Natural killer cell (primary cell): ENCODE measurements at places on chromosomes 16 and 17.
A peak's percentile ranks its signal among the peaks of the same experiment; 100 is the strongest.

DNA sequence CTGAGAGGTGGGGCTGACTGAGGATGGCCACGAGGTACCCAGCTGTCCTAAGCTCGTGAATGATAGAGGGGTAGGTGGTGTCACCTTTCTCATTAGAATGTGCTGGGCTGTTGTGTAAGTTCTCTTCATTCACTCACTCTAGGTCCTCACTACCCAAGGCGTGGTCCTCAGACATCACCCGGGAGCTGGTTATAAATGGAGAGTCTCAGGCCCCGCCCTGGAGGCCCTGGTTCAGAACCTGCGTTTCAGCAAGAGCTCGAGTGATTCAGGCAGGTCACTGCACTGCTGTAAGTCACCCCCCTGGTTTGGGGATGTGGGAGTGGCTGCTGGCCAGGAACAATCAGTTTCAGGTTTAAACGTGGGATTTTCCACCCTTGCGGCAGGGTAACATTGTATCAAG lies 139.8 kb downstream of the FOXL1 start:
- DNase-seq, result no peak

- DNase-seq, result no peak
Observed at GRCh38 chr16:26816885-26817571, 249.7 kb upstream of the C16orf82 start.

DNA sequence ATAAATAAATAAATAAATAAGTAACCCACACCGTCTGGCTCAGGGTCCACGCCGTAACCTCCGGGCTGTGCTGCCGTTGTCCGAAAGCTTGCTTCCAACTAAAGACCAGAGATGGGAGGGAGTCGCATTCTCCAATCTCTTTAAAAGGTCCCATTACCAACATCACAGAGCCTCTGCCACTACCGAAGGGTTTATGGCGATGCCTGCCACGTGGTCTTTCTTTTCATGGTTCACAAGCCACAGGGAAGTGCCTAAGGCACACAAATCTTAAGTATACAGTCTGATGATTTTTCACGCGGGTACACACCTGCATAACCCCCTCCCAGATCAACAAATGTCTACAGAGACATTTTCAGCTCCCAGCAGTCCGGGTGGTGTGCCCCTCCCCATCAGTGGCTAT lies 1.4 kb downstream of the COTL1 start:
- no peak for DNase-seq

- no peak for DNase-seq
Observed at GRCh38 chr17:74567397-74567796, at the start of gene CD300H. TSS of gene CD300H (minus strand) at chr17:74567509.

- no peak for DNase-seq
Observed at GRCh38 chr16:80836202-80836601, 31.8 kb upstream of the CDYL2 start.

DNA sequence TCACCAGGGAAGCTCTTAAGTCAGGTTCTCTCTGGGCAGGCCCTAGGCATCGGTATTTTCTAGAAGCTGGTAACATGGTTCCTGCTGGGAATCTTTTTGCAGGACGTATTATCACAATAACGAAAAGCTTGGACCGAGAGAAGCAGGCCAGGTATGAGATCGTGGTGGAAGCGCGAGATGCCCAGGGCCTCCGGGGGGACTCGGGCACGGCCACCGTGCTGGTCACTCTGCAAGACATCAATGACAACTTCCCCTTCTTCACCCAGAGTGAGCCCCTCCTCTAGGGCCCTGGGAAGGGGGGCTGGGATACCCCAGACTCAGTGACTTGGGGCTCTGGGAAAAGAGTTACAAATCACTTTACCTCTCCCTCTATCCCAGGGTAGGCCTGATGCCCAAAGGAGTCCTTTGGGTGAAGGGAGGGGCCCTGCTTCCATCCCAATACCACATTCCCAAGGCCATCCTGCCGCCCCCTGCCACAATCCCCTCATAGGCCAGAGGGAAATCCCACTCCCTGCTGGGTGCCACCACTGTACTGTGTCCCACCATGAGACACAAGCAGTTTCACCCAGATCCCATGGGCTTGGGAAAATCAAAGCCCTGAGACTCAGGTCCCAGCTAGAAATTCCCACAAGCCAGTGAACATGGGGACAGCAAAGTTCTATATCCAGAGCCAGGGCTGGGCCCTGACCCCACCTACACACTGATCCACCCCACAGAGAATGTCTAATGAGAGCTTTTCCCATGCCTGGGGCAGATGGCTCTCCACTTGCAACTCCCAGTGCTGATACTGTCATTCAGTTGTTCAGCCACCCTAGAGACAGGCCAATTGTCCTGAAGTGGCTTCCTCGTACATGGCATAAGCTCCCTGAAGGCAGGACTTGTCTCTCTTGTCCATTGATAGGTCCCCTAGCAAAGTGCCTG lies 23.0 kb downstream of the CDH5 start:
- DNase-seq, result no peak

DNA sequence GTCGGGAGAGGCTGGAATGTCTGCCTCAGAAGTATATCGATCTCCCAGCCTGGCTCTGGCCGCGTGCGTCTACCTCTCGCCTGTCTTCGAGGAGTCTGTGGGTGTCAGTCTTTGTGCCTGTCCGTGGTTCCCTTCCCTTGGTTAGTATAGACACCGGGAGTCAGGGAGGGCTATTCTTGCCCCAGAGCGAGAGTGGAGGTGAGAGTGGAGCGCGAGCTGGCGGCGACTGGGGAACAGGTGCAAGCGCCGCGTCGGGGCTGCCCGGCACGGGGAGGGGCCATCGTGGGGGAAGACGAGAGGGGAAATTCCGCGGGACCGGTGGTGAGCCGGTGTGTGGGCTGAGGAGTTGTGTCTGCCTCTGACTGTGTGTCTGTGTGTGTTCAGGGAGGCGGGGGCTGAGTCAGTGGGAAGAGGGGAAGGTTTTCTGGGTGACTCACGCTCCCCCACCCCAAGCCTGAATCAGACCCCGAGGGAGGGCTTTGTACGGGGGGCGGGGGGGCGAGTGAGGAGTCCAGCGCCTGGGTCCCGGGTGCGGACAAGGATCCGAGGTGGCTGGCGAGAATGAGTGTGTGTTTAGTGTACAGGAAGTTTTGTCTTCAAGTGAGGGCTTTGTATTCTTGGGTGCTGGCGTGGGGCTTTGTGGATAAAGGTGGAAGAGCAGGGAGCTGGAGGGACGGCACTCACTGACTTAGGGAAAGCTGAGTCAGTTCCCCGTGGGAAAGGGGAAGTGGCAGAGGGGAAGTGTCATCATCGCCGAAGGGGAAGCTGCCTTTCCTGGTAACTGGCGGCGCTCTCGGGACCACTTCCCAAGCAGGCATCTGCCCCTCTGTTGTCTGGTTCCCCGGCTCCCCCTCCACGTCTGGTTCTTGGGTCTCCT lies 8.6 kb downstream of the KDM6B start:
- DNase-seq, result peak; percentile 95

GRCh38 chr17:51954232-51954765 lies 204.2 kb downstream of the CA10 start:
- no peak for DNase-seq

- no peak for DNase-seq
Observed at GRCh38 chr16:12965274-12965804, 63.9 kb downstream of the SHISA9 start.

GRCh38 chr16:56190677-56191155 lies 573 bp upstream of the GNAO1 start:
- DNase-seq, result no peak

DNA sequence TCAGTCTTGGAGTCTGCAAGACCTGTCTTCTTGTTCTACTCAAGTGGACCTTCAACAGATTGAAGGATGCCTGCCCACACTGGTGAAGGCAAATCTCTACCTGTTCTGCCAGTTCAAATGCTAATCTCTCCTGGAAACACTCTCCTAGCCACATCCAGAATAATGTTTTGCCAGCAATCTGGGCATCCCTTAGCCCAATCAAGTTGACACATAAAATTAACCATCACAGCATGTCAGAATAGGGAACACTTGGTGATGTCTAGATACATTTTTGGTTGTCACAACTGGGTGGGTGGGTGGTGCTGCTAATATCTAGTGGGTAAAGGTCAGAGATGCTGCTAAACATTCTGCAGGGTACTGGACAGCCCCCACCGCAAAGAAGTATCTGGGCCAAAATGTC lies 744.9 kb upstream of the SOX9 start:
- DNase-seq, result no peak

DNA sequence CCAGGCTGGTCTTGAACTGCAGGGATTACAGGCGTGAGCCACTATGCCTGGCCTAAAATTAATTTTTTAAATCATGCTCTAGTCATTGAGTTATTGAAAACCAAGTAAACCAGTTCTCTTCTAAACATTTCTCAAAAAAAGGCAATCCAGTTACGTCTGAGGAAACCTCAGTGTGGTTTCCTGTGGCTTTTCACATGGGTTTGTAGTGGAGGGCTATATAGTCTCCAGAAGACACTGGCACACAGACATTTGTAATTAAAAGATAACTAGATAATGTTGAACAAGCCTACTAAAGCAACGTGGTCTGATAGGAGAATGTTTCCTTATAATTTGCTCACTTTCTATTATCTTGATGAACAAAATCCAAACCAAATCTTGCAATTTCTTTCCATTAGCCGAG lies 5.2 kb upstream of the TOB1 start:
- peak; percentile 87 for DNase-seq

DNA sequence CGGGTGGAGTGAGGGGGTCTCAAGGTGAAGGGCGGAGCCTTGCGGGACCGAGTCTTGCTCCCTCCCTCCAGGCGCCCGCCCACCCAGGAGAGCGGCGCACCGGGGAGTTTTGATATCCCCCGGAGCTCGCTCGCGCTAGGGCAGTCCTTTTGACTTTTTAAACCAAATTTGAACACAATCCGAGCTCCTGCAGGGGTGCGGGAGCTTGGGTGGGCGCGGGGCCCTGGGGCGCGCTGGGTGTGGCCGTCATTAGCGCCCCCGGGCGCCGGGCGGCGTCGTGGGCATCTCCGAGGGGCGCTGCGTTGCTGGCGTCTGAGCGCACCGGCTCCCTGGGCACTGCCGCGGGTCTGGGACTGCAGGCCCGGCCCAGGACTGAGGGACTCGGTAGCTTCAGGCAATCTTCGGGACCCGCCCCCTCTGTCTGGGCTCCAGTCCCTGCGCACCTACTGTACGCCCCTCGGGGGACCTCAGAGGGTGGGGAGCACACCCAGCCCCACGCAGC lies 10.9 kb downstream of the MAF start:
- no peak for DNase-seq

DNA sequence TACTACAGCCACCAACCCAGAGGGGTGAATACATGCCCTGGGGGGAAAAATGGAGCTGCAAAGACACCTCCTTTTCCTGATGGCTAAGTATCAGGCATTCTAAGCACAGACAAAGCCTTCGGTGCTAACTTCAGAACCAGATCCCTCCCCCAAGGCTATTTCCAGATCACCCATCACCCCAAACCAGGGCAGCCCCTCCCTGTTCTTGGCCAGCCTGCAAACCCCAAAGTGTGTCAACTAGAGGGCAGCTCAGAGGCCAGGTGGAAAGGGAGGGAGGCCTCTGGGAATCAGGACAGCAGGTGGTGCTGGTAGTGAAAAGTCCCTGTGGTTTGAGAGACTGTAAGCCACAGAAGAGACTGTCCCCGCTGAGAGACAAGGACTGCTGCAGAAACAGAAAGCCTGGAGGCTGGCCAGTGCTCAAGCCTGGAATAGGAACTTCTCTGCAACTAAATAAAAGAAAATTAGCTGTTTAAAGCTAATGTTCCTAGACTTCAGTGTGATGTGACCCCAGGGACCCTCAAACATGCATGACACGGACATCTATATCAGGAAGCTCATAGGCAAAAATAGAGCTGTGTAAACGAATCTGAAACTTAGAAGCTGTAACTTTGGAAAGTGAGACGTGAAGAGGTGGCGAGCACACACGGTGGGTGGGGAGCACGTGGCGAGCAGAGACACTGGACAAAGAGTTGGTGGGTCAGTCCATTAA lies 9.1 kb downstream of the TUBG1 start:
- DNase-seq, result no peak

- peak; percentile 86 for DNase-seq
Observed at GRCh38 chr16:88743693-88744576, 37.6 kb downstream of the CTU2 start.

GRCh38 chr16:57475711-57476339 lies 10.5 kb downstream of the DOK4 start:
- DNase-seq, result peak; percentile 71

GRCh38 chr17:42118126-42118510 lies 3.0 kb downstream of the KAT2A start:
- DNase-seq, result no peak

DNA sequence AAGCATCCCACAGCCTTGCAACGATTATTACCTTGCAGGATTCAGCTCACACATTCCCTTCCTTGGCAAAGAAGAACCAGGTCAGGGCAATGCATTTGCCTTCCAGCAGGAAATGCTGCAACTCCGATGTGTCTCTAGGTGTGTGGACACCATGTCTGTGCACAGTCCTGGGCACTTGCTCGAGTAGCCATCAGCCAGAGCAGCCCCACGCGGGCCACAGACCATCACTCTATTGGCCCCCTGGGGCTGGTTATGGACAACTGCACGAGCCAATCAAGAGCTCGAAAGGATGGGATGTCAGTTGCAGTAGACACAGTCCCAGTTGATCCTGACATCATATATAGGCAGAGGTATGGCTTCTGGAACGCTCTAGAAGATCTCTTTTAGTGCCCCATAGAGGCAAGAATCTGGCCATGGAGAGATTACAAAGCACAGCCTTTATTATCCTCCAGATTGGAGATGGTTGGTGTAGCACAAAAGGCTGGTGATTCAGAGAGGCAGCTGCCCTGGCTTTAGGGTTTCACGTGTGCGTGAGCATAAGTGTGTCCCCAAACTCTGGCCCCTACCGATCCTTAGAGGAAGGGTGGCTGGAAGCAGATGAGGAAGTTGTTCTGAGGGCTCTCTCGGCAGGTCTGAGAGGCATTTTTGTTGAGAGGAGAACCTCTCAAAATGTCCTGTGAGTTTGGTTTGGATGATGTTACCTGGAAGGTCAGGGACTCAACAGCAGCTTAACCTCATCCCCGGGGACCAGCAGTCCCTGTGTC lies 403.8 kb downstream of the SEC14L1 start:
- no peak for DNase-seq

GRCh38 chr17:82592767-82593589 lies 55.3 kb downstream of the WDR45B start:
- DNase-seq, result peak; percentile 80

- no peak for DNase-seq
Observed at GRCh38 chr17:64964796-64965195, 45.5 kb upstream of the LRRC37A3 start.

GRCh38 chr16:84999857-85000480 lies 11.4 kb downstream of the ZDHHC7 start:
- no peak for DNase-seq

DNA sequence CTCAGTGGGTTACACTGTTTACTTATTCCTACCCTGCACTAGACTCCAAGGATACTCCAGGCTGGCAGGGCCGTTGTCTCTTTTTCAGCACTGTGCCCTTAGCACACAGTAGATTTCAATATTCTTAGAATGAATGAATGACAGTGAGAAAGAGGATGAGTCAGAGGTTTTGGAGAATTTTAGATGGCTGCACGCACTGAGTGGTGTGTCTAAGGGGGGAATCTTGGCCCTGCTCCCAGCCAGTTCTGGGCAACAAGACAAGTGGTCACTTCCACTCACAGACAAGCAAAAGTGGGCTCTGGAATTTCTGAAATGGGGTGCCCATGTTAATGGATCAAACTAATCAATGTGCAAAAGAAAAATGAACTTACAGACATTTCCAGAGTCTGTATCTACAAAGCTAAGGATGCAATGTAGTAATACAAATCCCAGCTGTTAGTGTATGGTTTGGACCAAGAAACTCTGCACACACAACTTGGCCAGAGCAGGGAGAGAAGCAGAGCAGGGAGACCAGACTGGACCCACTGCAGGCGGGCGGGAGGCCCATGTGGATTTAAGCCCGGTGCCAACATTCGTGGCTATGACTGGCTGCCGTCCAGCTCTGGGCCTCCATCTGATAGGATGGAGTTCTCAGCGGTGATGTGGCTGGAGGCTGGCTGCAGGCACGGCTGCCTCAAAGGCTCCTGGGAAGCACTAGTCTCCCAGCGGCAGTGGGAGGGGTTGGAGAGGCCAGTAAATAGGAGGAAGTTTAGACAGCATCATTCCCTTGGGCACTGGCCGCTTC lies 95.6 kb upstream of the CDYL2 start:
- DNase-seq, result no peak
